CD4-positive, alpha-beta T cell treated with Interleukin-10 for 1 hour (primary cell): ENCODE measurements at places on chromosomes 5 and 9.

GRCh38 chr9:107875571-107875980 is 386.0 kb upstream of the KLF4 start:
- no peak for DNase-seq

DNA sequence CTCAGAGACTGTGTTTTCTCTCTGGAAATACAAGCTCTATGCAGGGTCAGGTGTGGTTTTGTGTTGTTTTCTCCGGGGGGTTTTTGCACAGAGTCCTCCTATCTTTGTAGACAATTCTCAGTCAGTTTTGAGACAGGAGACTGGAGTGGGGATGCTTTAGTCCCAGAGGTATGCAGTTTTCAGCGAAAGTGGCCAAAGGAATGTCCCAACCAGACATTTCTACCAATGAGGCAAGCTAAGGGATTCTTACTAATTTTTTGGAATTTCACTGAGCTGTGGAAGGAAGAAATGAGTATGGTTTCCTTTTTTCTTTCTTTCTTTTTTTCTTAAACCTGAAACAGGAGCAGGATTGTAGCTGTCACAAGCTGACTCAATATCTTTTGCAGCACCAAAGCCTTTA is 35.3 kb upstream of the PLPP1 start:
- DNase-seq: no peak

- peak; percentile 9 for DNase-seq
Measured at GRCh38 chr5:77864997-77865396, 88.9 kb upstream of the TBCA start.

DNA sequence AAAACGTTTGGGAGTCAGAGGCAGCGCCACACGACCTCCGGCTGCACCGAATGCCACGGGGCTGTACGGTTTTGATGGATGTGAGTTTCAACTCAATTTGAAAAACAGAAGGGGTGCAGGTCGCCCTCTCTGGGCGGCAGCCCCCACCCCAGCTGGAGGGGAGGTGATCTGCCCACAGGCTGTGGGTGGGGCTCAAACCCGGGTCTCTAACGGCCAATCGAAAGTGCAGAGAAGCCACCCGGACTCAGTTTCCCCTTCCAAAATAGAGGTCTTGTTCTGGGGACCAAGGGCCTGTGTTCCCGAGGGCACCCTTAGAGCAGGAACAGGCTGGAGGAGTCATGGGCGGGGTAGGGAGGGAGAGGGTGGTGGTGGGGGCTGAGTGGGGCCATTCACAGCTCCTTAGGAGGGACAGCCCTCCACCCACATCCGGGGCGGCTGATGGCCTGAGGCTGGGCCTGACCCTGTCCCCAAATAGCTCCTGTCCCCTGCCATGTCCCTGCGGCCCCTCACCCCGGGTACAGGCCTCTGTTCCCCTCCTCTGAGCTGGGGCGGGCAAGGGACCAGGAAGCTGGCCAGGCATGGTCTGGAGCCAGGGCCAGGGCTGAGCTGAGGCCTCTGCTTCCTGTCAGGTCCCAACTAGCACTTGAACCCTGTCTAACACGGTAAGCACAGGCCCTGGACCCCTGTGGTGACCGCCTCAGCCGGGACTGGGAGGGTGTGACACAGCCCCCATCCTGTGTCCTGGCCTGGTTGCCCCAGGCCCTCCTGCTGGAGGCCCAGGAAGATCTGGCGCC is 22.6 kb upstream of the NOTCH1 start:
- DNase-seq: no peak

- no peak for DNase-seq
Measured at GRCh38 chr5:59158637-59159391, 575.9 kb downstream of the RAB3C start.
